ENCODE measurements at places on chromosomes 5 and 9.

GRCh38 chr5:77844373-77844622 is 68.2 kb upstream of the TBCA start:
- no peak for DNase-seq

DNA sequence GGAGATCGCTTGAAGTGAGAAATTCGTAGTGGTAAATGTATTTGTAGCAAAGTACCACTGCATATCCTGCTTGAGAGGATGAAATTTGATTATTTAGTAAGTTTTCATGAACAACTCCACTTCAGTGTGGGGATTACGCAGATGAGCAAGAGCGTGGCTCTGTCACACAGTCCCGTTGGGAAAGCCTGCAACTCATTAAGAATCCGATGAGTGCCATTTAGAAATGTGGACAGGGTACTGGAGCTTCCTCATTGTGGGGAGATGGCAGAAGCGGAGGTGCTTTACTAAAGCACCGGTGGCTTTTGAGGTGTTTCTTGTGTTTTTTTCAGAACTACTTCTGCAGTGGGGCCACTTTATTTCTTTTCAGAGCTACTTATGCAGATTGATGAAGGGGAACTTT is 1.4 kb downstream of the TJP2 start:
- DNase-seq, result no peak

- no peak for DNase-seq
Measured at GRCh38 chr5:168624850-168625364, 45.7 kb upstream of the PANK3 start.

GRCh38 chr5:2833556-2833955 is 82.1 kb upstream of the IRX2 start:
- DNase-seq, result no peak

- DNase-seq, result no peak
Measured at GRCh38 chr5:43569236-43569746, 12.4 kb upstream of the PAIP1 start.

- DNase-seq, result no peak
Measured at GRCh38 chr5:173201636-173202265, 33.3 kb downstream of the NKX2-5 start.

DNA sequence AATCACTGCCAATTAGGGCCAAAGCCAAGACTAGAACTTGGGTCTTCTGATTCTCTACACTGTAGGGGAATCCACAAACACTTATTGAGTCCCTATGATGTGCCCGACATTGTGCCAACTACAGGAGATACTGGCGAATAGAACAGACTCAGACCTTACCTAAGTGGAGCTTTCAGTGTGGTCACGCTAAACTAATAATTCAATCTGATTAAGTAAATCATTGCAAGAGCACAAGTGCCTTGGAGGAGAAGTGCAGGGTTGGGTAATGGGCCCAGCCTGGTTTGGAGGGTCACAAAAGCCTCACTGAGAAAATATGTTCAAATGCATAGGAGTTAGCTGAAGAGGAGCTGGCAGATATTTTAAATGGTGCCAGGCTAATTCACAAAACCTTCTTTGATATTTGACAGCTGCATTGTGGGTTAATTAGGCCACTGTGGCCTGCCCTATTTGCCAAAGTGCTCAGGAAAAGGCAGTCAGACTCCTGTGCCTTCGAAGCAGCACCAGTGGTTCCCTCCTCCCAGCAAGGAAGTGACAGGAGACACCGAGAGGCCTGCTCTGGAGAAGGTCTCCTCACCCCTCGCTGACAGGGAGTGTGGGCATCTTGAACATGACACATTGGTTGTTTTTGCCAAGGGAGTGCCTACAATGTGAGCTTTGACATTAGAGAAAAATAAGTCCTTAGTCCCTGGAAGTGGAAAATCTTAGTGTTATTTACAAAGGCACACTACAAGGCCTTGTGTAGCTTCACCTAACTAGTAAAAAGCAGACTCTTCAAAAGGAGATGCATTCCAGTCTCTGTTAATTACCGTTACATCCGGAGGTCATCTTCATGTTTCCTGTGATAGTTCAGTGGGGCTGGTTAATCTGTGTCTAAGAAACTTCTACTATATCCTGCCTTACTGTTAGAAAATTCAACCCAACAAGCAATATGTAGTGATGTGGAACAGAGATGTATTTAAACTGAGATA is 24.1 kb upstream of the TRAF1 start:
- no peak for DNase-seq

DNA sequence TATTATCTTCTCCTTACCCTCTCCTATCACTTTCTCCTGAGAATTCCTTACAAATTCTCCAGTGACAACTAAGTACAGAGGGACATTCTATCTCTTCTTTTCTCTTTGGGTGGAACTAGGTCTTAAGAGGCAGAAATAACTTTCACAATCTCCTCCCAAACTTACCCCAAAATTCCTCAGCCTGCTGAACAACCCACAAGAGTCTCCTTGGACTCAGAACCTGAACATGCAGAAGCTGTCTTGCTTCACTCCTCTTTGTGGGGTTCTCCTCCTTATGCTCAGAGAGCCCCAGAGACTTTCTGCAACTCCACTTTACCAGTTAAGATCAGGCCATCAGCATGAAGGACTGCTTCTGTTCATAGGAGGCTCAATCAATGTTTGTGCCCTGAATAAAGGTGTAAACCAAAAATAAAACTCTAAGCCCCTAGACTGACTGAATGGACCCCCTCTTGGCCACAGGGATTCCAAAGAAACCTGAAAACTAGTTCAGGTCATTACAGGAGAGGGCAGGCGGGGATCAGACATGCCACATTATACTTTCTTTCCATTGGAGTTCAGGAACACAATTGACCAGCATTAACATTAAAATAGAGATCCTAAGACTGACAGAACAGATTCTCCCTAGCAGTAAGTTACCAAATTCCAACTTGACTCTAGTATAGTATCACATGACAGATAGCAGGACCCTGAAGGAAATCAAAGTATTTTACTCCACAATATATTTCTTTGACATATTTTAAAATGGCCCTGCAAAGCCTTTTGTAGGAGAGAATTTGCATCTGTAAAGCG is 179.7 kb upstream of the FBXL17 start:
- no peak for DNase-seq

- DNase-seq, result no peak
Measured at GRCh38 chr5:124102486-124102885, 590.5 kb downstream of the CSNK1G3 start.

GRCh38 chr9:22112870-22113821 is 104.0 kb upstream of the CDKN2B start:
- DNase-seq, result no peak

- no peak for DNase-seq
Measured at GRCh38 chr9:116849721-116850120, 162.6 kb downstream of the TRIM32 start.

- DNase-seq, result no peak
Measured at GRCh38 chr9:4433379-4433778, 56.9 kb upstream of the SLC1A1 start.

GRCh38 chr5:178392931-178393394 is 160.4 kb upstream of the PHYKPL start:
- no peak for DNase-seq

- DNase-seq, result no peak
Measured at GRCh38 chr5:179777909-179778308, 15.9 kb upstream of the LTC4S start.

DNA sequence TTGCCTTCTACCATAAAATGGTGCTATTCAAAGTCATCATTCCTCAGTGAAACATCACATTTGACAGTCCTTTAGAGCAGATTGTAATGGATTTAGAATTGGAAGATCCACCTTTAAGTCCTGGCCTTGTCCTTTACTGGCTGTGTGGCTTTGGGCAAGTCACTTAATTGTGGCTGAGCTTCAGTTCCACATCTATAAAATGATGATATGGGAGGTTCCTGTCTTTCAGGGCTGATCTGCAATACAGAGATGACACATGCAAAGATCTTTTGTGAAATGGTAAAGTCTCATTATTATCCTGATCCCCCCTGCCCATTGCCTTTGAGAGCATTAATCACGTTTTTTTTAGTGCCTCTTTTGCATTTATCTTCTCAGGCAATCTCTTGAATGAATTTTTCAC is 58.2 kb downstream of the ZFAND5 start:
- DNase-seq, result no peak

DNA sequence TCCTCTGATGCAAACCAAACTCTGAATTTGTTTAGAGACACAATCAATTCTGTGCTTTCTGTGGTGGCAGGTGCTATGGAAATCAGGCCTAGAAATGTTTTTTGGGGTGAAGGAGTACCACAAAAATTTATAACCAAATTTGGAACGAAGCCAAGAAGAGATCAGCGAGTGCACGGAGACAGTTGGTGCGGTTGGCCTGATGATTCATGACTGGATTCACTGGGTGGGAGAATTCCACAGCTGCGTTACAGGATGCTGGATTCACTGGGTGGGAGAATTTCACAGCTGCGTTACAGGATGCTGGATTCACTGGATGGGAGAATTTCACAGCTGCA is 135.6 kb upstream of the IRX4 start:
- DNase-seq, result no peak

- DNase-seq, result no peak
Measured at GRCh38 chr9:71663216-71663615, 105.1 kb downstream of the CEMIP2 start.

- DNase-seq, result no peak
Measured at GRCh38 chr5:74634611-74635286, 5.8 kb downstream of the ENC1 start.
